ENCODE measurements at places on chromosomes 2 and 18.

- no peak for DNase-seq
Measured at GRCh38 chr2:144230448-144231085, 289.4 kb downstream of the ZEB2 start.

DNA sequence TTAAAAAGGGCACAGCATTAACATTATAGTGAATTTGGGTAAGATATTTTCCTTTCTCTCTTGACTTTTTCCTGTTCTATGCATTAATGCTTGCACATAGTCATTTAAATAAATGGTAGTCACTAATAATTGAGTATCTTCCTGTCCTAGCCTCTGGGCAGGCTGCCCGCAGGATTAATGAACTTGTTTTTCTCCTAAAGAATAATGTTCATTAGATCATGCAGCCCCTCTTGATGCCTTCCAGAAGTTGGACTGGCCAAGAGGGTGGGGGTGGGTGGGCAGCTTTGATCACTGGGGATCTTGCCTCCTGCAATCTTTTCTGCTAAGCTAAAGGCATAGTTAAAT is 514.5 kb upstream of the CDH2 start:
- no peak for DNase-seq

DNA sequence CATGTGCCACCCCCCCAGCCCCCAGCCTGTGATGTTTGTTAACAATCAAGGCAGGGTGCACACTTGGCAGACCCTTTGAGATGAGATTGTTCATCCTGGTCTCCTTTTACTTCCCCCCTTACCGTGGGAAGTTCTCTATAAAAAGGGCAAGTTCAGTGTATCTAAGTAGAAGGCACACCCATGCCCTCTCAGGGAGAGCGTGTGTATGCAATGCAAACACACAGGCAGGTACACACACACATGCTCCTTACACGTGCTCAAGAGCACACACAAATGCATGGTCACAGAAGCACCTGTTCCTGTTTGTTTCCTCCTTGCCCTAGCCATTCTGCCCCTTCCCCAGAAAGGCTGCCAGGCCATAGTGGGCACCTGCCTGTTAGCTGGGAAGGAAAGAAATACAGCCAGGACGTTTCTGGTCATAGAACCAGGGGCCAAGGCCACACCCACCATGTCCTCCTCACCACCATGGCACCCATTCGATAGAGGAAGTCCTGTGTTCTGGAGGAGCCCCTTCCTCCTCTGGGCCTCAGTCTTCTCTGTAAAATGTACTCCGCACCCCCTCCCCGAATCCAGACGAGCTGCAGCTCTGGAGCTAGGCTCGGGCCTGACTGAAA is 3.1 kb downstream of the ATOH8 start:
- DNase-seq = no peak

DNA sequence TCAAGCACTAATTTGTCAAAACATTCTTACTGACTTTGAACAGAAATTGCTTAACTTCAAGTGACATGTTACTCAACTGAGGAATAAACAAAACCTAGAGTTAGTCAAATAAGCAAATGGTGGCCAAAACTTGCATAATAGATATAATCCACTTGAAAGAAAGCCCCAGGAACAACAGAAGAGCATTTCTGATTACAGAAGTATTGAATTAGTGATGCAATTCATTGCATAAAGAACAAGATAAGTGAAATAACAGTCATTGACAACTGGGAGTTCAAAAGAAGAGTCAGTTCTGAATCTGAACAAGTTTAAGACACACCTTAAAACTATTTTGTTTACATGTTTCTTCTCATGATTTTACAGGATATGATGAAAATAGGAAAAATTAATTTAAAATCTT is 30.8 kb downstream of the COBLL1 start:
- DNase-seq = no peak

DNA sequence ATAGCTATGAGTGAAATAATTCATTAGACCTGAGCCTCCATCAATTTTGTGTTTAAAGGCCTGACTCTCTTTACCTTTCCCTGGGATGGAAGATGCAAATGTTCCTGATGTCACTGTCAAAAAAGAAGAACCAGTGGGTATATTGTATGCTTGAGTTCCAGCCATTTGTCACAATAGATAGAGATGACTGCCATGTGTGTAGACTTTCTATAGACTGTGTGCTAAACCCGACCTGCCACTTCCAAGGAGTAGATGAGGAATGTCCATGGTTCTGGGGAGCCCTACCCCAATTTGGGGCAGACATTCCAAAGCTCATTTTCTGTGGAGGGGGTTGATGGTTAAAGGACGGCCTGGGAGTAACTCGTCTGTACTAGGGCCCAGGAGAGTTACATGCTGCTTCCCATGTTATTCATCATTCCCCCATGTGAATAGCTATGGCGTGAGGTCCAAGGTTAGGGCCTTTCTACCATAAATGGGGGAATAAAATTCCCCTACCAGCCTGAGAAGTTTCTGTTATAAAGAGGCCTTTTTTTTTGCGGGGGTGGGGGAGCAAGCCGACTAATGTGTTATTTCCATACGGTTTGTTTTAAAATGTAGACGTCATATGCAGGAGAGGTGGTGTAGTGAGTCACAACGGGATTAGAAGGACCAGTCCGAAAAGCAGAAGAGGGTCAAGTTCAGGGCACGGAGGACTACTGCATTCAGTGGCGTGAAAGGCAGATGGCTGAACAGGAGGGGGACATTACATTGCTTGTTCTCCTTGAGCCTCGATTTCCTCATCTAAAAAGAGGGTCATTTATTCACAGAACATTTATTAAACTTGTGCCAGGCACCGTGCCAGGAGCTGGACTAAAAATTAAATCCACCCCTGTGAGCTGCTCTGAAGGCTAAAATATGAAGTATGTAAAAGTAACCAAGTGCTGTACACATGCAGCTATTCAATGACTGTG is 24.0 kb downstream of the IL1B start:
- no peak for DNase-seq
